ENCODE measurements at places on chromosomes 13 and 19.

- DNase-seq = peak; percentile 61
Measured at GRCh38 chr19:43526884-43527859, at the start of gene ETHE1. TSS of gene ETHE1 (minus strand) at chr19:43527201. CDS start at chr19:43527177, 24 bp downstream.

DNA sequence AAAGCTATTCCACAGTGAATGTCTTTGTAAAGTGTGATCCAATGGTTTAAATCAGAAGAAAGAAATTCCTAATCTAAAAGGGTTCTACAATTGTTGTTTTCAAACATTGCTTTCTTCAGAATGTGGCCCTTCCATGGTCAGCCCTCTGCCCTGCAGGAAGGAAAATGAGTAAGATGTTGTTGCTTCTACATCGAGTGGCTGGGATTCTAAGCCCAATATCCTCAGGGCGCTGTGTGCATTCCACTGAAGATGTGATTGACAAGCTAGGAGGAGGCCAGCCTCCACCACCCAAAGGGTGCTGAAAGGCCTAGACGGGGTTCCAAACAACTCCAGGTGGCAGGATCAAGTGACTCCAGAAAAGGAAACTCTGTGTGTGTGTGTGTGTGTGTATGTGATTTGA is 316.9 kb upstream of the TSHZ3 start:
- DNase-seq = no peak

GRCh38 chr19:41295499-41295898 is 14.5 kb upstream of the CCDC97 start:
- no peak for DNase-seq

DNA sequence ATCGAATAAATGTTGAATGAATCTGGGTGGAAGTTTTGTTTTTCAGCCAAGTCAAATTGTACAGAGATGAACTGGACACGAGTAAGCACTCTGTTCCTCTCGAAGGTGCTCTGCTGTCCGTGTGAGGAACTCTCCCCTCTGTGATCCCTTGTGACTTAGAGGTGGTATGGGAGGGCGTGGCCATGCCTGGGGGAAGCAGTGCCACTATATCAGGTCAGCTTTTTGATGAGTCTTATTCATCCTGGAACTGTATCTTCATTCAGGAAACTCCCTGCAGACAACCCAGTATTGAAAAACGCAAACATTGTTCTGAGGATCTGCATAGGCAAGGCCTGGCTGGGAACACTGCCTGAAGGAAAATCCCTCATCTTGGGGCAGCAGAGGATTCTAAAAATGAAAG is 45.7 kb upstream of the FLT1 start:
- no peak for DNase-seq

- no peak for DNase-seq
Measured at GRCh38 chr13:52371736-52372247, 34.2 kb downstream of the THSD1 start.

DNA sequence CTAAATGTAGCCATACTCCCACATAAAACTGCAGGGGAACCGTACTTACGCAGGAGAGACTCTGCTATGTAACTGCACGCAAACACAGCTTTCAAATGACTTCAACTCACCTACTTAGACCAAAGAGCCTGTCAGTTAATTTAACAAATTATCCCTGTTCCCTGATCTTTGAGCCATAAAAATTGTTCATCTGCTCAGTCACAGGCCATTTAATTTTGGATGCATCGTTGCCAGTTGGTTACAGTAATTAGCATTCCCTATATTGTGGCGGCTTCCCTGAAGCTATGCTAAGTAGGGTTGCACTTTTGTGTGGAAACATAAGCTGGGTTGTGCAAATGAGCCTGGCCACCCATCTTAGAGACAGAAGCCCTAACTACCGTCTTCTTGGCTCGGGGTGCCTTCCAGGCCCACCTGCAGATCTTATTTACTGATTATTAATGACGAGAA is 21.2 kb upstream of the OBI1 start:
- DNase-seq = no peak

DNA sequence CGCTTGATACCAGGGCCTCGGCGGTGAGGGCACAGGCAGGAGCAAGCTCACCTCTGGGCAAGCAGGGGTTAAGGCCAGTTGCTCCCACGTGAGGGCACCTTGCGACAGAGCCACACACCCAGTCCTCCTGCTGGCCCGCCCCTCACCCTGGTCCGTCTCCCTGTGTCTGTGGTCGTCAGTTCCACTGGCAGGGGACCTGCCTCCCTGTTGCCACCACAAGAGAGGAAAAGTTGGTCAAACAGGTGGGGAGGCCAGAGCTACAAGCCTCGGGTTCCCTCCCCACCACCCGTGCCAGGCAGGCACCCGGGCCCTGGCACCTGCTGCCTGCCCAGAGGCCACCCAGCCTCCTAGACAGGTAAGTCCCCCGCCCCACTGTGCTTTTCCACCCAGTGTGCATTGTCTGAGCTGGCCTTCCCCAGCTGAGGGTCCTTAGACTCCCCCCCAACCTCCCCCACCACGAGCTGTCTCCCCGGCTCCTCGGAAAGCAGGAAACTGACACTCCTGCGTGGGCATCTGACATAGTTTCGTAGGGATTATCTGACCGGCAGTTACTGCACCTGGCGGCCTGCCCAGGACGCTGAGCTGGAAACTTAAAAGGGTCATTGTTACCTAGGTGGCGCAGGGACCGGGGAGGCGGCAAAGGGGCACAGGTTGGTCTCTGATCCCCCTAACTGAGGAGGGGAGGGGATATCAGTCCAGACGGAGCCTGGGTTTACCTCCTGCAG is at the start of gene TJP3:
TSS of gene TJP3 (plus strand) at position 178 of the 725 bp plus-strand sequence. CDS start 20,049 bp downstream, outside the sequence.
- DNase-seq = no peak

DNA sequence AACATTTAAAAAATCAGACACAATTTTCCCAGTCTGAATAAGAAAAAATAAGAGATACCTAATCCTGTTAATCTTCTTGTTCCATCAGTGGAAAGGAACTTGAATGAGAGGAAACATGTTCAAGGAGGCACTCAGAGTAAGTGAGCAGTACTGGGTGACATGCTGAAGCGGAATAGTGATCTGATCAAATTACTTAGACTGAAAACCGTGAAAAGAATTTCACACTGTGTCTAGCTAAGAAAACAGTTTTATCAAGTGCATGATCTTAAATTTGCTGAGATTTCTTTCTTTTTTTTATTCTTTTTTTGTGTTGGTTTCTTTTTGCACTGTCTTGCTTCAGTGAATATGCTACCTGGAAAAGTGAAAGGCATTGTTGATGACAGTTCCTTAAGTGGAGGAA is 249.5 kb upstream of the SLC10A2 start:
- no peak for DNase-seq

- DNase-seq = no peak
Measured at GRCh38 chr19:55581145-55581822, 636 bp upstream of the ZNF579 start.

GRCh38 chr13:43848001-43848649 is 31.4 kb downstream of the CCDC122 start:
- no peak for DNase-seq

DNA sequence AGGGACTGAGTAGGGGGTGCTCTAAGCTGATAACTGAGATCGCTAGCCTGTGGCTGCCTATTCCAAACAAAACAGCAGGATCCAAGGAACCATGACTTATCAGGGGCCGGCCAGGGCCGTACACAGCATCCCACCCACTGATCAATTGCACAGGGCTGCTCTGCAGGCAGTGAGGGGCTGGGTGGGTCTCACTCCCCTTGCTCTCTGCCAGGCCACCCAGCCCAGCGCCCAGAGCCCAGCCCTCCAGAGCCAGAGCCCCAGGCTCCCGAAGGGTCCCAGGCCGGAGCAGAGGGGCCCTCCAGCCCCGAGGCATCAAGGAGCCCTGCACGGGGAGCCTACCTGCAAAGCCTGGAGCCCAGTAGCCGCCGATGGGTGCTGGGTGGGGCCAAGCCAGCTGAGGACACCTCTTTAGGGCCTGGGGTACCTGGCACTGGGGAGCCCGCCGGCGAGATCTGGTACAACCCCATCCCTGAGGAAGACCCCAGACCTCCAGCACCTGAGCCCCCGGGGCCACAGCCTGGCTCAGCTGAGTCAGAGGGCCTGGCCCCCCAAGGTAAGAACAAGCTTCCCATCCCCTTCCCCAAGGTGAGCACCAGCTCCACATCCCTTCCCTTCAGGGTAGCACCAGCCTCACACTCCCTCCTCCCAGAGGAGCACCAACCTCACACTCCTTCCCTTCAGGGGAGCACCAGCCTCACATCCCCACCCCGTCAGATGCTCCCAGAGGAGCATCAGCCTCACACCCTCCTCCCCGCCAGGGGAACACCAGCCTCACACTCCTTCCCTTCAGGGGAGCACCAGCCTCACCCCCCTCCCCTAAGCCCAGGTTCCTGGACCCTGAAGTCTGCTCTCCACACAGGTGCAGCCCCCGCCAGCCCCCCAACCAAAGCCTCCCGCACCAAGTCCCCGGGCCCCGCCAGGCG is 1.9 kb downstream of the SYDE1 start:
- no peak for DNase-seq

DNA sequence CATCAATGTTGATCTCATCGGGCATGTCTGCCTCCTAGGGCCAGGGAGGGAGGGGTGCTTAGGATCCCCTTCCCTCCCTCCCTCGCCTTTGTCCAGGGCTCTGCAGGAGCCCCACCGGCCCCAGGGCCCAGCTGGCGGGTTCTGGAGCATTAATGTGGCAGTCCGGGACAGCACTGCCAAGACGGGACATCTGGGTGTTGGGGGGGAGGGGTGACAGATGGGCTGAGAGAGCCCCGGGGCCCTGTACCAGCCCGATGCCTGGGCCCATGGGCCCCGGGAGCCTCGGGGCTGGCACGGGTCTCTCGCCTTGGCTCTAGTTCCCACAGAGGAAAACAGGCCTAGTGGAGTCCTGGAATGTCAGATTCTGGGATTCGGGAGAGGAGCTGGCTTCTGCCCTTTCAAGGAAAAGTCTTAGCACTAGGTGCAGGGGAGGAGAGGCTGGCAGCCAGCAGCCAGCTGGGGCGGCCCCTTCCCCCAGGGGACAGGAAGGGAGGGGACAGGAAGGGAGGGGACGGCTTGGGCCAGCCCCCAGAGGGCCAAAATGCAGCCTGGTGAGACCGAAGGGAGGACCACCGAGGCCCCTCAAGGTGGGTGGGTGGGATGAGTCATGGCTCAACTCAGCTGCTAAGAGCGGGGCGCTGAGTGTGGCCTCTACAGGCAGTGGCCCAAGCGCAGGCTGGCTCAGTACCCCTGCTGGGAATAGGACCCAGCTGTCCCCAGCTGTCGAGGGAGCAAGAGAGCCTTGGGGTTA is 3.1 kb downstream of the PPP1R14A start:
- no peak for DNase-seq

DNA sequence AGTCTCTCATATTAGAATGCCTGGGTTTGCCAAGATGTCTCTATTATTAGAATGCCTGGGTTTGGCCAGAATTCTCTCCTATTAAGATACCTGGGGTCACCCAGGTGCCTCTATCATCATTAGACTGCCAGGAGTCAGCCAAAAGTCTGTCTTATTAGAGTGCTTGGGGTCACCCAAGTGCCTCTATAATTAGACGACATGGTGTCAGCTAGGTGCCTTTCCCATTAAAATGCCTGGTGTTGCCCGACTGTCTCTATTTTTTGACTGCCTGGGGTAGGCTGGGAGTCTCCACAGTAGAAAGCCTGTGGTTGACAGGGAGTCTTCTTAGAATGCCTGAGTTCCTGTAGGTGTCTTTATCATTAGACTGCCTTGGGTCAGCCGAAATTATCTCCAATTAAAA is 1536.6 kb downstream of the UQCRFS1 start:
- no peak for DNase-seq

- DNase-seq = no peak
Measured at GRCh38 chr13:59133903-59134302, 1029.8 kb downstream of the DIAPH3 start.

DNA sequence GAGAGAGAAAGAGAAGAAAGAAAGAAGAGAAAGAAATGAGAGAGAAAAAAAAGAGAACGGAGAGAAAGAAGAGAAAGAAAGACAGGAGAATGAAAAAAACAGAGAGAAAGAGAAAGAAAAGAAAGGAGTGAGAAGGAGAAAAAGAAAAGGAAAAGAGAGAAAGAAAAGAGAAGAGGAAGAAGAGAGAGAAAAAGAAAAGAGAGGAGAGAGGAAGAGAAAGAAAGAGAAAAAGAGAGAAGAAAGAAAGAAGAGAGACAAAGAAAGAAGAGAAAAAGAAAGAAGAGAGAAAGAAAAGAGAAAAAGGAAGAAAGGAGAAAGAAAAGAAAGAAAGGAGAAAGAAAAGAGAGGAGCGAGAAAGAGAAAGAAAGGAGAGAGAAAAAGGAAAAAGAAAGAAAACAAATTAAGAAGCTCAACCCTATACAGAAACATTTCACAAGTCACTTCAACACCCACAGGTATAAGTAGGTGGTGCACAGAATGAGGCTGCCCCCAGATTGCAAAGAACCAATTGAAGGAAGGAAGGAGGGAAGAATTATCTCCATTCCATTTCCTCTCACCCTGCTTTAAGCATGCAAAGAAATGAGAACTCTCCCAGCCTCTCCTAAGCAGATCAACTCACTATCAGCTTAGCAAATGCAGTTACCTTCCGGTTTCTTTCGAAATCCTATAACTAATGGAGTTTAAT is 98.8 kb upstream of the CACNA1A start:
- no peak for DNase-seq

DNA sequence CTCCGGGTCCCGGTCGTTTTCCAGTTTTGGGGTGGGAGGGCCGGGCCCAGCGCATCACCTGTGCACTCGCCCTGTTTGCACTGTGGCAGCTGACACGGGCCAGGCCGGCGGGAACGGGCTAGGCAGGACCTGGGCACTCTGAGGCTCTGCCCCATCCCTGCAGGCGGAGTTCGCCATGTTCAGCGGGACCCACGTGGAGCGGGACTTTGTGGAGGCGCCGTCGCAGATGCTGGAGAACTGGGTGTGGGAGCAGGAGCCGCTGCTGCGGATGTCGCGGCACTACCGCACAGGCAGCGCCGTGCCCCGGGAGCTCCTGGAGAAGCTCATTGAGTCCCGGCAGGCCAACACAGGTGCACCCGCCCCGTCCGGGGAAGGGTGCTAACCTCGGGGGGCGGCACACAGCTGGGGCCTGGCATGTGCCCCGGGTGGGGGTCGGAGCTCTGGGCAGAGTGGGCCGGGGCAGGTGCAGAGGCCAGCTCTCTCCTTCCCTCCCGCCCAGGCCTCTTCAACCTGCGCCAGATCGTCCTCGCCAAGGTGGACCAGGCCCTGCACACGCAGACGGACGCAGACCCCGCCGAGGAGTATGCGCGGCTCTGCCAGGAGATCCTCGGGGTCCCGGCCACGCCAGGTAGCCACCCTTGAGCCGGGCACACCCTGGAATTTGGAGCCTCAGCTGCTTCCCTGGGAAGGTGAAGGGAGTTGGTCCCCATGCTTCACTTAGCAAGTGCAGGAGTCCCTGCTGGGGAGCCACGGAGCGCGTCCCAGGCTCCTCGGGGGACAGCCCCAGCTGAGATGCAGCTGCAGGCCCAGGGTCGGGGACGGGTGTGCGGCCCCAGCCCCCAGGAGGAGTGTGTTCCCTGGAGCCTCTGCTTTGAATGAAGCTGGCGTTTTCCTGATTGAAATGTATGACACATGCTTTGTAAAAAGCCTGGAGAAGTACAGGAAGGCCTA is 9.3 kb upstream of the ZNF554 start:
- DNase-seq = no peak
